ENCODE measurements at places on chromosomes 5 and 9. TPM values are rescaled to one million over a fixed set of nuclear protein-coding genes. Genes with fewer than 3 reads are reported as not detected.

KIF24 gene
- 10.6 TPM for total RNA-seq

MSX2 gene
- not detected for total RNA-seq

C9 gene
- not detected for total RNA-seq

WNT8A gene
- not detected for total RNA-seq

AK8 gene
- 0.92 TPM for total RNA-seq

PCDHGA9 gene
- 6.6 TPM for total RNA-seq

ANKRD20A1 gene
- total RNA-seq: not detected

RHOBTB3 gene
- total RNA-seq: 40.5 TPM

PCDHB10 gene
- 2.8 TPM for total RNA-seq

BRD9 gene
- 73.7 TPM for total RNA-seq

LCN9 gene
- not detected for total RNA-seq

PRRX2 gene
- total RNA-seq: 12.7 TPM

PPP3R2 gene
- total RNA-seq: not detected

TJP2 gene
- 7.2 TPM for total RNA-seq

TMC1 gene
- total RNA-seq: 0.75 TPM

MEGF9 gene
- total RNA-seq: 12.2 TPM

AFAP1L1 gene
- 0.21 TPM for total RNA-seq

TNFSF8 gene
- not detected for total RNA-seq

MSMP gene
- total RNA-seq: not detected

HMGXB3 gene
- 52.6 TPM for total RNA-seq

DPM2 gene
- total RNA-seq: 51.5 TPM

PRLR gene
- total RNA-seq: not detected

PRRC1 gene
- total RNA-seq: 56.7 TPM

POU5F2 gene
- total RNA-seq: 0.73 TPM

PCDHGA7 gene
- total RNA-seq: 9.6 TPM

PLAC8L1 gene
- 1.9 TPM for total RNA-seq

FGF18 gene
- total RNA-seq: 1.3 TPM

PDE6A gene
- total RNA-seq: 0.39 TPM

PCDHB1 gene
- 0.06 TPM for total RNA-seq

SLC6A7 gene
- not detected for total RNA-seq

TAS2R1 gene
- not detected for total RNA-seq

ARID3C gene
- not detected for total RNA-seq

PFN3 gene
- not detected for total RNA-seq

MEIKIN gene
- total RNA-seq: not detected

DIRAS2 gene
- not detected for total RNA-seq

Data from A673 (cell line).